T-helper 22 cell (primary cell): ENCODE measurements at places on chromosomes 3 and 15.

- no peak for DNase-seq
These were observed 76.7 kb downstream of the MITF start for GRCh38 chr3:69815970-69816369.

DNA sequence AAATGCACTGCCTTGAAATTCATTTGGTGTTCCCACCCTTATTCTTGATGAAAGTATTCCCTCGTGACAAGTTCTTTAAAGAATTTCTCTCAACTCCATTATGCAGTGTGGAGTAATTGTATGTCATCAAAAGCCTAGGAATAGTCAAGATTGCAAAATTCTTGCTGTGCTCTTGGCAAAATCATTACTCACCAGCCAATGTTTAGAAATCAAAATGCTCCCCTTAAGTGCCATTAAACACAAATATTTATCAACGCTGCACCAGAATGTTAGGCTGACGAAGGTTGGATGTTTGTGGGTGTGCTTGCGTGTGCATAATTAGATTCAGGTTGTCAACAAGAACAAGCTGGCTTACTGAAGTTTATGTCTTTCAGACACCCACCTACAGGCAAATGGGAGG is 40.5 kb downstream of the SST start:
- DNase-seq, result no peak

GRCh38 chr3:73432023-73432705 is 192.6 kb downstream of the PDZRN3 start:
- DNase-seq, result no peak

GRCh38 chr15:71775856-71776255 is 34.5 kb upstream of the NR2E3 start:
- no peak for DNase-seq

- no peak for DNase-seq
These were observed 5.2 kb downstream of the HRG start for GRCh38 chr3:186671051-186671450.

DNA sequence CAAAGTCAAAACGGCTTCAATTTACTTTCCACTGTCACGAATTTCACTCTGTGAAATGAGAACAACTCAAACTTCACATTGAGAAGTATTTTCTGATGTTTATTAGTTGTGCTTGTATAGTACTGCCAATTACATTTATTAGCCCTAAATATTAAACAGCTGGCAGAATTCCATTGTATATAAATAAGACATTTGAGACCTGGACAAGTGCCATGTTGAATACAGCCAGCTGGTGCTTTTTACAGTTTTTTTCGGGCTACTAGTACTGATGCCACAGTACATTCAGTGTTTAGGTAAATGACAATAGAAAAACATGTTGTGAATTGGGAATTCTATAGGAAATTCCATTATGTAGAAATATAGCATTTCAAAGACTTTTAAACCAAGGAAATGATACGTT is 79.0 kb downstream of the EPHA3 start:
- DNase-seq, result no peak
